ENCODE measurements at places on chromosomes 6 and 20.

GRCh38 chr20:50259705-50260478, 69.3 kb downstream of the CEBPB start:
- no peak for DNase-seq

DNA sequence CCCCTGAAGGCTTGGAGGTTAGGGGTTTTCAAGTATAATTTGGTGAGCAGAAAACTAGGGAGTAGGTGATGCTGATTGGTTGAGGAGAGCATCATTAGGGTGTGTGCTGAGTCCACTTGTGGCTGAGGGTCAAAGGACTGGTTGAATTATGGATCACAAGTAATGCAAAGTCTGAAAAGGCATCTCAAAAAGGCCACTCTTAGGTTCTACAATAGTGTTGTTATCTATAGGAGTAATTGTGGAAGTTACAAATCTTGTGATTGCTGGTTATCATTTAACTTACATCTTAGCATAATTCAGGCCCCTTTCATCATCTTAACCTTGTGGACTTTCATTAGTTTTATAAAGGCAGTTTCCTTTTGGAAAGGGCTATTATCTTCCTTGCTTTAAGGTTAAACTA, 60.8 kb downstream of the UBR2 start:
- no peak for DNase-seq

DNA sequence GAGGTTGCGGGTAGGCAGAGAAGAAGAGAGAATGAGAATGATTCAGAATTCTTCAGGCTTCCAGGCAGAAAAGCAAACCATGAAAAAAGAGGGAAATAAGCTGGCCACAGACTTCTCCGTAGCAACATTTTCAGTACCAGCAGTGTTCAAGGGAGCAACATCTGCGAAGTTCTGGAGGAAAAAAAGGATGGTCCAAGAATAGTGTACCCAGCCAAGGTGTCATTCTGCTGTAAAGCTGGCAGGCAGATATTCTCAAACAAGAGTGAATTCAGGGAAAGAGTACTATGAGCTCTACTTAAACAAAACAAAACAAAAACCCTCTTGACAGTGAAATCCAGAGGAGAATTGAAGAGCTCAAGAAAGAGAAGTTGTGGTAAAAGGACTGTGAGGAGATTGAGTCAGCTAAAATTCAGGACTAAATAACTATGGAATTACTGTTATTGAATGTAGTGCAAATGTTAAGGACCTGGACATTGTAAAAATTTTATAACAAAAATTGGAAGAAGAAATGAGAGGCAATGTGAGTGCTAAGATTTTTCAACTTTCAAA, 86.5 kb downstream of the ATRN start:
- DNase-seq: no peak

DNA sequence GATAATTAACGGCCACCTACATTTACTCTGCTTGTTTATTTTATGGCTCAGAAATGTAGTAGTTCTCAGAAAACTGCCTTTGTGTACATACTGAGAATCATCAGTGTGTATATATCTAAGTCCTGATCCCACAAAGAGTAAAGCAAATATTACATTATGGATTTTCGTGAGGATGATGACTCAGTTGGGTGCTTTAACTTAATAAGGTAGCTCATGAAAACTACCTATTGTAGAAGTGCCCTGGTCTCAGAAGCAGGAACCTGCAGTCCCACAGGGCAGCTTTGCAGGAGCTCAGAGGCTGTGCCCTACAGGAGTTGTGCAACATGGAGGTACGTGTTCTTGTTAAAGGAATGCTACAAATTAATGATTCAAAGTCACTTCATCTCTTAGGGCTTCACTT, 108.2 kb downstream of the PLG start:
- no peak for DNase-seq

GRCh38 chr20:53672484-53673129, 79.0 kb upstream of the ZNF217 start:
- no peak for DNase-seq

- DNase-seq: peak; percentile 32
Measured at GRCh38 chr6:116476002-116476678, 15.0 kb downstream of the CALHM6 start.

- no peak for DNase-seq
Measured at GRCh38 chr6:154429711-154430110, 73.1 kb upstream of the IPCEF1 start.

DNA sequence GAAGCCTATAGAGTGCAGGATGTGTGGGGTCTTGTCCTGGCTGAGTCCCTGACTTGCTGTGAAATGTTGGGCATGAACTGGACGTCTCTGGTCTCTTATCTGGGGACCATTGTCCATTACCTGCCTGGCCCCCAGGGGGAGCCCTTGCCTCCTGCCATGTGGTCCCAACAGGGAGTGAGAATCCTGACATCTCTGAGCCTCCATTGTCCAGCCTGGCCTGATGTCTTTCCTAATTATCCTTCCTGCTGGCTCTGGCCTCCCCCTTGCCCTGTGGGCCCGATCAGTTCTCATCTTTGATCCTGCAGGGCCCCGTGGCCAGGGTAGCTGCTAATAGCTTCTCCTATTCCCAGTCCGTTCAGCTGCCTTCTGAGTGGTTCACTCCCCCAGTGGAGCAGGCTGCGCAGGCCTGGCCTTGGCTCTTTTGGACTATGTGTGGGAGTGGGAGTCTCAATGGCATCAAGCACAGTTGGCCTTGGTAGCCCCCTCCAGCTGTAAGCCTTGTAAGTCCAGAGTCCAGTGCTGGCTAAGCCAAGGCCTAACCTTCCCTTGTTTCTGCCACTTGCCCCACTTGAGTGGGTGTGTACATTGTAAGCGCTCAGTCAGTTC, 77.9 kb upstream of the RALY start:
- DNase-seq: peak; percentile 58

GRCh38 chr6:104409913-104410312, 449.8 kb downstream of the HACE1 start:
- DNase-seq: no peak

DNA sequence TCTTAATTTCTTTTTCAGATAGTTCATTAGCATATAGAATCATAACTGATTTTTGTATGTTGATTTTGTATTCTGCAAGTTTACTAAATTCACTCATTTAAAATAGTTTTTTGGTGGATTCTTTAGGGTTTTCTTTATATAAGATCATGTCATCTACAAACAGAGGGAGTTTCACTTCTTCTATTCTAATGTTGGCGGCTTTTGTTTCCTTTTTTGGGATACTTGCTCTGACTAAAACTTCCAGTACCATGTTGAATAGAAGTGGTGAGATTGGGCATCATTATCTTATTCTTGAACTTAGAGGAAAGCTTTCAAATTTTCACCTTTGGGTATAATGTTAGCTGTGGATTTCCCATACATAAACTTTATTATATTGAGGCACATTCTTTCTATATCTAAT, 296.9 kb downstream of the BCKDHB start:
- DNase-seq: no peak

DNA sequence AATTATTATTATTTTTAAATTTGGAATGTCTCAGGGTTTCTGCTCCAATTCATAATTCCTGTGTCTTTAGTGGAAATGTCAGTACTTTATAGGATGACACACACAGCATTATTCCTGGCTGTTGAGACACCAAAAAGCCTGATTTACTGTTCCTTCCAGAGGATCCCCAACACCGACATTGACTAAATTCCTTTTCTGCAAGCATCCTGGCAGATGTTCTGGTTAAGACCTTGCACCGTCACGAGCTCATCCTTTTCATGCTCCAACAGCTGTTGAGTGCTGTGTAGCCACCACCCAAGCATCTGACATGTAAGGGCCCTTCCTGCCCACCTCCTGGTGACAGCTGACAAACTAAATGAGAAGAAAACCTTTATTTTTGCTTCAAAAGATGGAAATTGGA, 284.3 kb upstream of the SULF2 start:
- DNase-seq: no peak

DNA sequence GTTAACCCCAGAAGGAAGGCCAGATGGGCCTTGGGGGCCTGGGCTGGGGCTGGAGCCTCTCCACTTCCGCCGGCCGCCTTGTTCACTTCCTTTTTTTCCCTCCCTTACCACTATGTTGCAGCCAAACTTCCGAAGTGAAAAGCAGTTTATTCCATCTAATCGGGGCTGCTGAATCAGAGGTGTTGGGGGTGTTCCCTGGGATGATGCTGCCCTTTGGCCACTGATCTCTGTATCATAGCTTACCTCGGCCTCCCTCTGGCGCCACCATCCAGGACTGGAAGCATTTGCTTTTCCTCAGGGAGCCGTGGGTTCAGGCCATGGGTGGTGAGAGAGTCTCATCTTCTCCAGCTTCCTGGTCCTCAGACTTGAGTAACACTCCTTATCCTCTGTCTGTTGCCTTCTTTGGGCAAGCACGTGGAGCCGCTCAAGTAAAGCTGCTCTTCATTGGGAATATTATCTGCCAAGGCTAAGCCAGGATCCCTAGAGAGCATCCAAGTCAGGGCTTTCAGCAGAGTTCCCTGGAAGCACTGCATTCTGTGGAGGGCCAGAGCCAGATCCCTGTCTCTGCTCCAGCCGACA, 39.6 kb downstream of the SLX4IP start:
- DNase-seq: no peak

DNA sequence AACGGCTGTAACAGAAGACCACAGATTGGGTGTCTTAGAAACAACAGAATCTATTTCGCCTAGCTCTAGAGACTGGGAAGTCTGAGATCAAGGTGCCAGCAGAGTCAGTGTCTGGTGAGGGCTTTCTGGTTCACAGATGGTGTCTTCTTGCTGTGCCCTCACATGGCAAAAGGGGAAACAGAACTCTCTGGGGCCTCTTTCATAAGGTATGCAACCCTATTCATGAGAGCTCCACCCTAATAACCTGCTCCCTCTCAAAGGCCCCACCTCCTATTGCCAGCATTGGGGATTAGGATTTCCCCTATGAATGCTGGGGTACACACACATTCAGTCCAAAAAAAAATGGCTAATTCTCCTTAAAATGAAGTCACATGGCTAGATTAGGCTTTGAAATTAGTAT, 10.0 kb downstream of the TXNDC5 start:
- no peak for DNase-seq

DNA sequence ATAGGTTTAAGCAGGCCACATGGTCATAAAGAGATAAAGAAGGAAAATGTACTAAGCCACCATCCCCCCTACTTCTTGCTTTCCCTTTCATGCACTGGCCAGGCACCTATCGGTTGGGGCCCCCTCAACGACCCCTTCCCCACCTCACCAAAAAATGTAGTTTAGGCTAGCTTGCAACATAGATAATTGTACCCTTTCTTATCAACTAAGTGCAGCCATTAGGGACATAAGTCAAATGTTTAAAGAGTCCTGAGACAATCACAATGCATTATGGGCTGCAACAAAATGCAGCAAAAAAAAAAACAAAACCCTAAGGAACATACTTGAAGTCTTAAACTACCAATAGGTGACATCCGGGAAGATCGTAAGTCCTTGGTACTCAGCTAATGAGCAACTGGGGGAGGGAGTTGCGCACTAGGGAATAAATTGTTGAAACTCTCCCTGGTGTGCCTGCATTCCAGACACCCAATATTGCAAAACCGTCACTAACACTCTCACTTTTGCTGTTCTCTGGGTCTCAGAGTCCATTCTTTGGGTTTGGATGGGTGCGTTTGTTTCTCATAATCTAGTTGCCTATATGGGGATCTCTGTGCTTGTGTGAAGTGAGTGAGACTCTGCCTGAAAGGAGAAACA, 12.4 kb upstream of the HLA-G start:
- DNase-seq: no peak

DNA sequence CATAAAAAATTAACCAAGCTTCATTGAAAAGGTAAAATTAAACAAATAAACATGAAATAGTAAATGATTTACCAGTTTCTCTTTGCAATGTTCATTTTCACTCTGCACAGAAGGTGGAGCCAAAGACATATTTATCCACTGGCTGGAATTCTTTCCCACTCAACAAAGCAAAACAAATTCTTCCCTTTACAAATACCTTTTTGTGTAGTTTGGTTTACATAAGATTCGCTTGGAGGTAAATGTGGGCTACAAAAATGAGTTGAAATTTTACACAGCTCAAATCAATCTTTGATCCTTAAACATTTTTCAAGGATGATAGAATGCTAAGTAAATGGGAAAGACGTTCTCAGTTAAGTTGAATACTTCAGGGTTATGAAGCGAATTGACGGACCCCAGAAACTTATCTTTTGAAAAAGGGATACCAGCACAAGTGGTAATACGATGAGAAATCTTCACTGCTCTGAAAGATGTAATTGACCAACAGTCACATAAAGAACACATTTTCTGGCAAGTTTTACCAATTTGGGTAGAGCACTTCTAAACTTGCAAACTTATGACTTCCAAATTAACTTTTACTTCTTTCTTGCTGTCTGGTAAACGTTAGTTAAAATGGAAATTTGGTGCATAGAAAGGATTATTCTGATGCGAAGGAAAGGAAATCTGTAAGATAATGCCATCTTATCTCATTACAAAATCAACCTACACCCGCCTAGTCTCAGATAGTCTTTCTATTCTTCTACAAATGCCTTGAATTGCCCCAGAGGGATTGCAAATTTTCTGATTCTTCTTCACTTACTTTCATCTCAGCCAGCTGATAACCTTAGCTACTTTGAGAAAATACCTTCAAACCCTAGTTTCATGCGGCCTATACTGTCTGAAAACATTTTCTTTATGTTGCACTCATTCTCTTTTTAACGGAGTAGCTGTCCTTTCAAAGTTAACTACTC, 4.7 kb upstream of the GJA1 start:
- no peak for DNase-seq

- DNase-seq: no peak
Measured at GRCh38 chr6:84774985-84775284, 10.5 kb upstream of the TBX18 start.

DNA sequence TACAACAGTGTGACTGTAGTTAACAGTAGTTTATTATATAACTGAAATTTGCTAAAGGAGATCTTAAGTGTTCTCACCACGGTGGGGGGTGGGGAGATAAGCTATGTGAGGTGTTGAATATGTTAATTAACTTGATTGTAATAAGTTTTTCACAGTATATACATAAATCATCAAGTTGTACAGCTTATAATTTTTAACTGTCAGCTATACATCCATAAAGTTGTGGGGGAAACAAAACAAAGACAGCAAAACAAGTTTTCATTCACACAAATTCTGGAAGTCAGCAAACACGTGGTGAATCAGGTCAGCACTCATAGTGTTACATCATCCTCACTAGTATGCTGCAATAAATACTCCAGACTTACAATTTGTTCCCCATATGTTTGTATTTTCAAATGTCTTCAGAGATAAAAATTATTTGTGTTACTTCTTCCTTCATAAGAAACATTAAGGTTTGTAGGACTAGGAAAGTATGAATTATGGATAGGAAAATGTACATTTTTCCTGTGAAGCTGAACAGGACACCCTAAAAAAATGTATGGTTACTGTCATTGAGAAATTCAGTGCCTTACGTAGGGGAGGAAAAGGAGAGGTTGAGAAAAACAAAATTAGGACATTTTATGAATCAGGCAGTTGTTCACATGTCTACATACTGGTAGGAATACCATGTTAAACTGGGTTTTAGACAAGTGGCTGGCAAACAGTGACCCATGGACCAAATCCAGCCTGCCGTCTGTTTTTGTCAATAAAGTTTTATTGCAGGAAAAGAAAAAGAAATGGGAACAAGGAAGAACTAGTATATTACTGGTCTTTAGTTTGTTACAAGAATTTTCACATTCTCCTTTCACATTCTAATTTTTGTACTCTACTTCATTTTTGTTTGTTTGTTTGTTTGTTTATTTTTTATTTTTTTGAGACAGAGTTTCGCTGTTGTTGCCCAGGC, 6.0 kb downstream of the SUMO4 start:
- no peak for DNase-seq

Data from CD4-positive, alpha-beta T cell treated with Interleukin-17A for 1 hour (primary cell).